Right ventricle myocardium inferior (tissue), 1 donor: ENCODE measurements at places on chromosomes 2 and 18. TPM values are rescaled to one million over a fixed set of nuclear protein-coding genes. Genes with fewer than 3 reads are reported as not detected.

Gene IFIH1
- total RNA-seq = 6.0 TPM

Gene GDF7
- total RNA-seq = 0.46 TPM

Gene NGEF
- total RNA-seq = 0.51 TPM

Gene KCNJ13
- not detected for total RNA-seq

Gene DIPK1C
- 4.6 TPM for total RNA-seq

Gene CAPN14
- 0.35 TPM for total RNA-seq

Gene SCN3A
- 0.95 TPM for total RNA-seq

Gene MSTN
- not detected for total RNA-seq

Gene MYOM1
- total RNA-seq = 611 TPM

Gene ZAP70
- 1.6 TPM for total RNA-seq

DNA sequence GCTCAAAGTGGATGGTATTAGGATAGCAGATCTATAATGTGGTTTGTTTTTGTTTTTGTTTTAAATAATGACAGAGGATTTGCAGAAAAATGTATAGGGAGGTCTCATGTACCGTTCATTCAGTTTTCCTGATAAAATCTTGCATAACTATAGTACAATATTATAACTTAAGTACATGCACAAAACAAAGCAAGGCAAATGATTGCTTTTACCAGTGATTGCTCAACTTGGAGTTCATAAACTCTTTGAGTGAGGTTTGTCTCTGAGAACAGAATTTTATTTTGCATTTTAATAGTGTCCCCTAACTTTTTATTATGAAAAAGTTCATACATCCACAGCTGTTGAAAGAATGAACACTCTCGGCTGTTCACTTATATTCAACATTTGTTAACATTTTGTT, 96.6 kb downstream of the MAP4K4 start:
- DNase-seq = no peak

GRCh38 chr18:44039826-44040225, 640.9 kb upstream of the SETBP1 start:
- no peak for DNase-seq

DNA sequence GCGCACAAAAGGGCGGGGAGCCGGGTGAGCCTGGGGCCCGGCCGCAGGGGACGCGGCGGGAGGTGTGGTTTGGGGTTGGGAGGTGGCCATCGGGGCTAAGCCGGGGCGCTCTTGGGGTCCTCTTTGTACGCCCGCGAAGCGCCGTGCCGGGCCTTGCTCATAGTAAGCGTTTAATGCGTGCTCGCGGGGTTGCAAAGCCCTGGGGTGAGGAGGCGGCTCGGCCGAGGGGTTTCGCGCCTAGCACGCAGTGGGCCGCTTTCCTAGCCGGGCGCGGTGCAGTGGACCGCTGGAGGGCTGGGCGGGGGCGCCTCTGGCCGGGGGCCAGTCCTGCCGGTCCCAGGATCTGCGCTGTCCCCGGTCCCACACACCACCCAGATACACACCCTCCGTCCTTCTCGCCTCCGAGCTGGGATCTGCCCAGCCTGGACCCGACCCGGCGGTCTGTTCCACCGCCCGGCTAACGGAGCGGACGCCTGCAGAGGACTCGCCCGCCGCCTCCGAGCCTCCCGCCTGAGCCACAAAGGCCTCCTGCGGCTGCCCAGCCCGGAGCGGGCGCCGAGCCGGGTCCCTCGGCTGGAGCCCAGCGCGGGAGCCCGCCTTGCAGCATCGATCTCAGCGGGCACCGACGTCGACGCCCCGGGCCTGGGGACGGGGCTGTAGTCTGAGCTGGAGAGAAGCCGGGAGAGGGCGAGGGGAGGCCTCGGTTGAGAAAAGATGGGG, 564 bp downstream of the DPYSL5 start:
- DNase-seq = no peak

GRCh38 chr2:144490857-144491256, 29.1 kb downstream of the ZEB2 start:
- no peak for DNase-seq

DNA sequence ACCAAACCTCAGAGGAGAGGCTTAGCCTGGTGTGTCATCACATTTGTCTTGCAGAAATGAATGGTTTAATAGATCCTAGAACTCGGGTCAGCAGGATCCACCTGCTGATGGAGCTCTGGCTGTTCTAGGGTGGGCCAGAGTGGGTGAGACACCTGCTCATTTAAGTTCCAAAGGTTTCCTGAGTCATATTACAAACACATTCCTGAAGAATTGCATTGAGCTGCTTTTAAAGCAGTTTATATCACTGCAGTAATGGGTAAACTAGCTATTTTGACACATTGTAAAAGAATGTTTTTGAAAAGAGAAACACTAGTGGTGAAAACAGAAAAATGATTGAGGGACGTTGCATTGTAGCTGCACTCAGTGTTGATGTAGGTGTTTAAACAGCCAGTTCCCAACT, 175.3 kb upstream of the TCF4 start:
- no peak for DNase-seq

- no peak for DNase-seq
Observed at GRCh38 chr2:143530758-143531157, 401.5 kb downstream of the ARHGAP15 start.

DNA sequence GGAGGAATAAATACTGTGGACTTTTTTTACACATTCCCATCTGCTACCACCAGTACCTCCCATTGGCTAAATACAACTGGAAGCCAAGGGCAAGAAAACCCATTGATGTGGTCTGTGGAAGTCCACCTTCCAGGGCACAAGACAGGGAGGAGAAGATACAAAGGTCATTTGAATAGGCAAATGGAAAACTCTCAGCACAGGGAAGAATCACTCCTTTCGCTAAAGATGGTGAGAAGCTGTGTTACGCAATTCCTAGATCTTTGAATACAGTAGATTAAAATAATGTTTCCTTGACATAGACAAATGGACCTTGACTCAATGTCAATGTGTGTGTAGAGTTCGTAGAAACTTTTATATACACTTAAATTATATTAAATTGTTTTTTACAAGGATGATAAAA, 70.9 kb upstream of the ERBB4 start:
- no peak for DNase-seq

- DNase-seq = no peak
Observed at GRCh38 chr2:234558642-234559041, 61.8 kb upstream of the ARL4C start.

GRCh38 chr18:63164396-63164795, 155.2 kb downstream of the BCL2 start:
- DNase-seq = no peak

- DNase-seq = peak; percentile 57
Observed at GRCh38 chr2:88170472-88170892, 336 bp downstream of the THNSL2 start.

- no peak for DNase-seq
Observed at GRCh38 chr2:69717861-69718273, 24.1 kb upstream of the ANXA4 start.

GRCh38 chr2:233022561-233022960, 9.5 kb upstream of the NGEF start:
- no peak for DNase-seq

- DNase-seq = no peak
Observed at GRCh38 chr2:182606728-182607681, 109.1 kb upstream of the DNAJC10 start.

- DNase-seq = no peak
Observed at GRCh38 chr2:166802475-166802874, 85.8 kb upstream of the XIRP2 start.

- DNase-seq = no peak
Observed at GRCh38 chr2:39994151-39994550, 215.1 kb upstream of the THUMPD2 start.

DNA sequence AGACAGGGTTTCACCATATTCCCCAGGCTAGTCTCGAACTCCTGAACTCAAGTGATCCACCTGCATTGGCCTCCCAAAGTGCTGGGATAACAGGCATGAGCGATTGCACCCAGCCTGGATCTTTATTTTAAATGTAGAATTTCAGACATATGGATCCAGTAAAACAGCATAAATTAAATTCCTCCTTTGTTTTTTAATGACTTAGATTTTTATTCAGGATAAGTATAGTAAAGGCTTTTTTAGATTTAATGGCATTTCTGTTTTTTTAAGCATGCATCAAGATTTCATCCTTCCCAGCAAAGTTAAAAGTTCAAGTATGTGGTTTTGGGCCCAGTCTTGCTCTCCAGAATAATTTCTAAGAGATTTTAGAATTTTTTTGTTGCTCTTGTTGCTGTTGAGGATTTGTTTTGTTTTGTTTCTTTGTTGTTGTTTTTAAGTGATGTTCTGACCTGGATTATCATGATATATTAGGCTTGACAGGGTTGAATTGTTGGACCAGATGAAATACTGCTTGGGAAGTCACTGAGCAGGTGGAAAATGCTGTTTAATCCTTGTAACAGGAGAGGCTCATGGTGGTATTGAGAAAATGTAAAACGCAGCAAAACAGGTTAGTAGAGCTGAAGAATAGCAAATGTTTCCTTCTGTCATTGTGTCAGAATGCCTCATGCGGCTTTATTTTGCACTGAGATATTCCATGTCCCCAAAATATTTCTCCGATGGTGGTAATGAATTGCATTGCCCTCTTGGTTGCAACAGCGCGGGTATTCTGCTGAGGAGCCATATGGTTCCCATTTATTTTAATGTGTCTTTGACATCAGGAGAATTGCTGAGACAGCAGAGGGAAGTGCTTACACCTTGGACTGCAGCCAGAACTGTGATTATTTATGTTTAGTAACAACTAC, 147.9 kb downstream of the GALNT3 start:
- DNase-seq = no peak

DNA sequence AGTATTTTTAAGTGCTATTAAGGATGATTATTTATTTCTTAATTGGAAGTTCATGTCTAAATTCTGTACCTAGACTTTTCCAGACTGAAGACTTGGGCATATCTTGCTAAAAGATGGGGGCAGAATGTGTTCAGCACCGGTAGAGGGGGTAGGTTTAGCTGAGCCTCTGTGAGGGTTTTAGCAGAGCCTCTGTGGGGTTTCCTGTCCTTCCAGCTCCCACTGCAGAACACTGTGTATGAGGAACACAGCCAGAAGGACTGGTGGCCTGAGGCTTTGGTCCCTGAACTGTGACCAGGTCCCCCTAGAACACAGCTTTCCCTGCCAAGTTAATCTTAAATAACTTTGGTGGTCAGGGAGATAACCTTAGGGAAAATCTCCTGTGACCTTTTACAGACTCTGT, 123.4 kb upstream of the EPC2 start:
- no peak for DNase-seq

DNA sequence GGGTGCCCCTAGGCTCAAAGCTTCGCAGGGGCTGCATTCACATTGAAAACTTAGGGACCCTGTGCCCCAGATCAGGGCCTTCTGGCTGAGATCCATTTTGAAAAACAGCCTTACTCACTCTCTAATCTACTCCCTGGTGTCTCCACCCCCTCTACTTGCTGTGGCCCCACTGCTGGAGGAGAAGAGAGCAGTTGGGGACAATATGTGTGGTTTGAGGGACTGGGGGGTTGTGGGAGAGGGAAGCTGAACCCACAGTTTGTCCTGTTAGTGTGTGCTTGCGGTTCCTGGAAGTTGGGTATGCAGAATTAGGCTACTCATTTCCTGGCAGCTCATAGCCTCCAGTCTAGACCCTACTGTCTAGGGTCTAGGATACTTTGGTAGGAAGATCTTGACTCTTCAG, 211.4 kb downstream of the PRKCE start:
- no peak for DNase-seq

GRCh38 chr18:74326231-74326630, 10.6 kb downstream of the C18orf63 start:
- no peak for DNase-seq

DNA sequence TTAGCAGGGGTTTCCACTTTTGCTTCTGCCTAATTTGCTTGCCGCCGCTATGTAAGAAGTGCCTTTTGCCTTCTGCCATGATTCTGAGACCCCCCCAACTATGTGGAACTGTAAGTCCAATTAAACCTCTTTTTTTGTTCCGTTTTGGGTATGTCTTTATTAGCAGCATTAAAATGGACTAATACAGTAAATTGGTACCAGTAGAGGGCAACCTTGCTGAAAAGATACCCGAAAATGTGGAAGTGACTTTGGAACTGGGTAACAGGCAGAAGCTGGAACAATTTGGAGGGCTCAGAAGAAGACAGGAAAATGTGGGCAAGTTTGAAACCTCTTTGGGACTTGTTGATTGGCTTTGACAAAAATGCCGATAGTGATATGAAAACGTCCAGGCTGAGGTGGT, 216.1 kb upstream of the FSIP2 start:
- no peak for DNase-seq

GRCh38 chr18:74299746-74300145, 8.0 kb upstream of the CYB5A start:
- no peak for DNase-seq
